ENCODE measurements at places on chromosomes 6 and 20. TPM values are rescaled to one million over a fixed set of nuclear protein-coding genes. Genes with fewer than 3 reads are reported as not detected.
A peak's percentile ranks its signal among the peaks of the same experiment; 100 is the strongest.

DNA sequence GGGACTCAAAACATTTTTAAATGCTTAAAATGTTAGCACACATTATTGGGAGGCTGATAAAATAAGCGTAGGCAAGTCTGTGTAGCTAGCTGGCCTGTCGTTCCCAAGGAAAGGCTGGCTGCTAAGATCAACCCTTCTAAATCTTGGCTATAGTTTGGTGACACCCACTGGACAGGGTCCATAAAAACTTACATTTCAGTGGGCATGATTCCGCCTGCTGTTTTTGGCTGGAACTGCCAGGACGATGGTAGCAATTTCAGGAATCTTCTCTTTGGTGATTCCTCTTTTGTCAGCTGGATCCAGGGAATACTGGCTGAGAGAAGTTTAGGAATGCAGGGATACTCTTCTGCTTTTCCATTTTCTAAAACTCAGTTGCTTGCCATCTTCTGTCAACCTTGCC, 162.2 kb downstream of the NKAIN2 start:
- DNase-seq: peak; percentile 12

GRCh38 chr20:45919542-45920399, 7.8 kb upstream of the PLTP start:
- peak; percentile 70 for DNase-seq

DNA sequence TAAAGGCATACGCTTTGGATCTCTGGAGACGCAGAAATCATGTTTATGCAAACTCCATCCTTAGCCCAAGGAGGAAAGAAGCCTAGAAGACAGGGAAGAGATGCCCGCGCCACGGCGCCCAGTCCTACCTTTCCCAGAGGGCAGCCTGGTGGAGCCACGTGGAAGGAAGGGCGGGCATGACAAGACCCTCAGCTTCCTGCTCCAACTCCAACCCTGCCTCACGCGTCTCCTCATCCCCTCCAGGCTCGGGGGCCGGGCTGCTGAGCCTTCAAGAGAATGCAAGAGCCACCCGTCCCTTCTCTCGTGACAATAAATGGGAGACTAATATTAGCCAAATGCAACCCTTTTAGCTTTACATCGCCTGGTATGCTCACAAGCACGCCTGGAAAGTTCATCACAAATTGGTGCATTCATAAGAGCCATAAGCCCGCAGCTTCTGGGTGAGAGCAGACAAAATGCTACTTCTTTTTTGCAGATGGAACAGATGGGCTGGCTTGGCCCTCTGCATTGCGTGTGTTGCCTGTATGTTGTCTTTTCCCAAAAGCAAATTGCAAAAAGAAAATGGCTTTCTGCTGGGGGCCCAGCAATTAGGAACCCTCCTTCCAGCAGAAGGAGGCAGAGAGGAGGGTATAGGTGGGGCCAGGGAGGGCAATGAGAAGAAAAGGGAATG, 8.2 kb upstream of the NTSR1 start:
- DNase-seq: no peak

- no peak for DNase-seq
Observed at GRCh38 chr20:42003380-42003779, 385.2 kb upstream of the CHD6 start.

GRCh38 chr6:2751871-2752270, 1.1 kb upstream of the MYLK4 start:
- no peak for DNase-seq

GRCh38 chr6:42259841-42260395, 42.3 kb upstream of the MRPS10 start:
- no peak for DNase-seq

Gene SSTR4
- not detected for polyA plus RNA-seq

- no peak for DNase-seq
Observed at GRCh38 chr20:45408646-45409213, 641 bp downstream of the DBNDD2 start.

Measured in hindlimb muscle (tissue), 1 donor.